CD4-positive, alpha-beta memory T cell (primary cell): ENCODE measurements at places on chromosomes 6 and 20. TPM values are rescaled to one million over a fixed set of nuclear protein-coding genes. Genes with fewer than 3 reads are reported as not detected.

DNA sequence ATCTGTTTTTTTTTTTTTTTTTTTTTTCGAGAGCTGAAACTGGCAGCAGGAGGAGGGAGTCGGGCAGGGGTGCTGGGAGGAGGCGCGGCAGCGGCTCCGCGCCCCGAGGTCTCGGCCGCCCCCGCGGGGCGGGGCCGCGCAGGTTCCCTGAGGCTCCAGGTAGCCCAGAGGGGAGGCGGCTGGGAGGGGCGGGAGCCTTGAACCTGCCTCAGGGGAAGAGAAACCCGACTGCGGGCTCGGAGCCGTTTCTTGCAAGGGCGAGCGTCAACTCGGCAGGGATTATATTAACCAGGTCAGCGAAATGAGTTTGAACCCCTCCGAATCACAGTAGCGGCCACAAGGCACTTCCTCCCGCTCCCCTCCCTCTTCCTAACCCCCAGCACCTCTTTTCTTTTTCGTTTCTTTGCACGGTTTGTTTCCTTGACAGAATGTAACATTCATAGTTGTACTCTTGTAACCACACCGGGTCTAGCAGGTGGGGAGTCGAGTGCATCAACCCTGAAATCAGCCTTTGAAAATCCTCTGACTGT lies 2.0 kb downstream of the MYB start:
- peak; percentile 44 for DNase-seq
- H3K27me3 ChIP-seq, result no peaks in the 10 kb centered on the region
- peaks cover 12% of the 10 kb centered on the region for H3K4me1 ChIP-seq
- no peaks in the 10 kb centered on the region for H3K36me3 ChIP-seq
- no peak overlapping the region for H3K27ac ChIP-seq

Gene ZBTB46
- total RNA-seq, result 0.28 TPM

Gene ZBP1
- 21.7 TPM for total RNA-seq

Gene SLC12A5
- not detected for total RNA-seq

- H3K4me1 ChIP-seq, result no peaks in the 10 kb centered on the region
- no peak overlapping the region for H3K27ac ChIP-seq
- H3K27me3 ChIP-seq, result no peaks in the 10 kb centered on the region
These were observed 87.0 kb upstream of the CEP162 start for GRCh38 chr6:84314377-84314898.

- no peak overlapping the region for H3K4me3 ChIP-seq
- no peaks in the 10 kb centered on the region for H3K27me3 ChIP-seq
- DNase-seq, result no peak
- no peaks in the 10 kb centered on the region for H3K4me1 ChIP-seq
- H3K27ac ChIP-seq, result no peak overlapping the region
These were observed 181.0 kb downstream of the FARS2 start for GRCh38 chr6:5442319-5442718.

GRCh38 chr6:148513145-148514071 lies 170.8 kb downstream of the SASH1 start:
- H3K4me3 ChIP-seq, result no peak overlapping the region
- peaks cover 5% of the 10 kb centered on the region for H3K27me3 ChIP-seq
- H3K4me1 ChIP-seq, result no peaks in the 10 kb centered on the region
- no peak for DNase-seq
- no peaks in the 10 kb centered on the region for H3K36me3 ChIP-seq

DNA sequence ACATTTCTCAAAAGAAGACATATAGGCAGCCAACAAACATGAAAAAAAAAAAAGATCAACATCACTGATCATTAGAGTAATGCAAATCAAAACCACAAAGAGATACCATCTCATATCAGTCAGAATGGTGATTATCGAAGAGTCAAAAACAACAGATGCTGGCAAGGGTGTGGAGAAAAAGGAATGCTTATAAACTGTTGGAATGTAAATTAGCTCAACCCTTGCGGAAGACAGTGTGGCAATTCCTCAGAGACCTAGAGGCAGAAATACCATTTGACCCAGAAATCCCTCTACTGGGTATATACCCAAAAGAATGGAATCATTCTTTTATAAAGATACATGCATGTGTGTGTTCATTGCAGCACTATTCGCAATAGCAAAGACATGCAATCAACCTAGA lies 303.8 kb upstream of the THEMIS start:
- DNase-seq, result no peak
- no peak overlapping the region for H3K27ac ChIP-seq
- no peak overlapping the region for H3K4me3 ChIP-seq
- no peaks in the 10 kb centered on the region for H3K4me1 ChIP-seq
- H3K27me3 ChIP-seq, result no peaks in the 10 kb centered on the region
- H3K36me3 ChIP-seq, result no peaks in the 10 kb centered on the region

- no peaks in the 10 kb centered on the region for H3K27me3 ChIP-seq
- DNase-seq, result no peak
- H3K27ac ChIP-seq, result no peak overlapping the region
These were observed 27.8 kb downstream of the LRRN4 start for GRCh38 chr20:6026051-6026450.

DNA sequence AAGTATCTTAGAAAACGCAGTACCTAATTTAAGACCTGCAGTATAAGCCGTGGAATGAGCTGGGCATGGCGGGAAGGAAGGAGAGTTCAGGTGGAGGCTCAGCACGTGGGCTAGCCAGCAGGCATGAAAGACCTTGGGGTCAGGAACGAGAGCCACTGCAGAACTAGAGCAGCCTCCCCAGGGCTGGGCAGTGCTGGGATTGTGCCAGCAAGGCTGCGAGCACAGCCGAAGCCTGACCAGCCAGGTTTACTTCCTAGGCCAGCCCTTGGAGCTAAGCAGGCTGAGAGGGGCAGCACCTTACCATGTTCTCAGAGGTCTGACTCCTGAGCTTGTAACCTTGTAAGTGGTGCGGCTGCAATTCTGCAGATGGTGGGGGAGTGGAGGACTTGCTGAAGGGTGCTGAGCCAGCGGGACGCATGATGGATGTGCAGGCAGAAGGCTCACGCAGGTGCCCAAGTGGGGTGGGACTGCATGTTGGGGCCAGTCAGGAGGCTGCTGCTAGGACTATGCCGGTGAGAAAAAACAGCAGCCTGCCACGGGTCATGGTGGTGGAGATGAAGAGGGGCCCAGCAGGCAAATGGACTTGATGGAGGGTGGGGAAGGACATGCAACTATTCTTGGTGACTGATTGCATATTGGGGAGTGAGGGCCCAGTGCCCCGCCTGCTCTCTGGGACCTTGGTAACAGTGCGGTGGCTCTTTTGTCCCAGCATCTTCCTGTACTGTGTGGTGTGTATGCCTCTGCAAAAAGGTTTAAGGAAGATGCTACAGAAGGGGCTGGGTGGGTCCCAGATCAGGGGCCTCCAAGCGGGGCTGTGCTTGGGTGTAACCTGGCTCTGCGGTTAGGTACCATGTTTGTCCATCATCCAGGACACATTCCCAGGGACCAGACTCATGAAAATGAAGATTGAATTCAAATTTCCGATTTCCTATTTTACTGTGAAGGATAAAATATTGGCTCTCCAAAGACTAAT lies 37.6 kb upstream of the IRF4 start:
- H3K36me3 ChIP-seq, result no peaks in the 10 kb centered on the region
- no peaks in the 10 kb centered on the region for H3K27me3 ChIP-seq
- no peak overlapping the region for H3K4me3 ChIP-seq
- H3K27ac ChIP-seq, result no peak overlapping the region

- no peak overlapping the region for H3K4me3 ChIP-seq
- DNase-seq, result no peak
- no peak overlapping the region for H3K27ac ChIP-seq
- H3K4me1 ChIP-seq, result no peaks in the 10 kb centered on the region
- H3K36me3 ChIP-seq, result no peaks in the 10 kb centered on the region
- H3K27me3 ChIP-seq, result no peaks in the 10 kb centered on the region
These were observed 62.0 kb upstream of the SNAP91 start for GRCh38 chr6:83770910-83771309.

- no peak for DNase-seq
- no peaks in the 10 kb centered on the region for H3K4me1 ChIP-seq
- H3K36me3 ChIP-seq, result no peaks in the 10 kb centered on the region
- no peak overlapping the region for H3K4me3 ChIP-seq
- H3K27ac ChIP-seq, result no peak overlapping the region
- no peaks in the 10 kb centered on the region for H3K27me3 ChIP-seq
These were observed 217.9 kb upstream of the FOXA2 start for GRCh38 chr20:22802296-22802695.

GRCh38 chr6:125469915-125470314 lies 168.1 kb upstream of the HDDC2 start:
- no peak overlapping the region for H3K27ac ChIP-seq
- H3K4me1 ChIP-seq, result no peaks in the 10 kb centered on the region
- no peak overlapping the region for H3K4me3 ChIP-seq

GRCh38 chr6:134007077-134007476 lies 45.3 kb downstream of the SLC2A12 start:
- H3K27ac ChIP-seq, result no peak overlapping the region
- H3K36me3 ChIP-seq, result no peaks in the 10 kb centered on the region
- H3K4me1 ChIP-seq, result no peaks in the 10 kb centered on the region
- H3K27me3 ChIP-seq, result no peaks in the 10 kb centered on the region
- no peak overlapping the region for H3K4me3 ChIP-seq

GRCh38 chr20:8795404-8795803 lies 273.5 kb upstream of the PLCB4 start:
- no peaks in the 10 kb centered on the region for H3K4me1 ChIP-seq
- H3K27me3 ChIP-seq, result no peaks in the 10 kb centered on the region
- H3K27ac ChIP-seq, result no peak overlapping the region
- no peaks in the 10 kb centered on the region for H3K36me3 ChIP-seq
- H3K4me3 ChIP-seq, result no peak overlapping the region
